Stimulated activated CD4-positive, alpha-beta T cell treated with anti-CD3 and anti-CD28 coated beads, Interleukin-1b, Interleukin-23, amount 100 ng/mL, for 1 hour (primary cell): ENCODE measurements at places on chromosomes 7 and 10.

DNA sequence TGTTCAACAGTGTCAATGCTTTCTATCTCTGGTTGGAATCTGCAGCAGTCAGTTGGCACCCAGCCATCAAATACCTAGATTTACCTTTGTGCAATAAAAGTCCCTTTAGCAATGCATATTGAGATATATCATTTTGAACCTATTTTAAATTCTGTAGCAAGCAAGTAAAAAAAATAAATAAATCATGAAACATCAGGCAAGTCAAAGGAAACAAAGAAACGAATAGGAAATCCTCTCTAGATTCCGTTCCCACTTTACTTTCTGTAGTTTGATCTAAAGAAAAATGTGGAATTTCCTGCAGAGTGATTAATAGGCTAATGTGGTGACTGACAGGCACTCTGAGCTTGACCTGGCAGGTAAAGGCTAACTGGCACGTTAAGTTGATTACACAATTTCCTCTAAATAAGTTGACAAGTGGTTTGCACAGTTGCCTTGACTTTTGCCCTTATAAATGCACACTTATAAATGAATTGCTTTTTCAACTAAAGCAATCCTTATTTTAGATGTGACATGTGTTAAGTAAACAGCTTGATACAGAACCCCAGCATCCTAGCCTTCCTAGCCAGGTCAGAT, 208.1 kb upstream of the TCF7L2 start:
- DNase-seq: no peak

- no peak for DNase-seq
Observed at GRCh38 chr7:7209412-7210050, 27.2 kb downstream of the C1GALT1 start.

- no peak for DNase-seq
Observed at GRCh38 chr10:50510517-50511473, 113.0 kb downstream of the SGMS1 start.

DNA sequence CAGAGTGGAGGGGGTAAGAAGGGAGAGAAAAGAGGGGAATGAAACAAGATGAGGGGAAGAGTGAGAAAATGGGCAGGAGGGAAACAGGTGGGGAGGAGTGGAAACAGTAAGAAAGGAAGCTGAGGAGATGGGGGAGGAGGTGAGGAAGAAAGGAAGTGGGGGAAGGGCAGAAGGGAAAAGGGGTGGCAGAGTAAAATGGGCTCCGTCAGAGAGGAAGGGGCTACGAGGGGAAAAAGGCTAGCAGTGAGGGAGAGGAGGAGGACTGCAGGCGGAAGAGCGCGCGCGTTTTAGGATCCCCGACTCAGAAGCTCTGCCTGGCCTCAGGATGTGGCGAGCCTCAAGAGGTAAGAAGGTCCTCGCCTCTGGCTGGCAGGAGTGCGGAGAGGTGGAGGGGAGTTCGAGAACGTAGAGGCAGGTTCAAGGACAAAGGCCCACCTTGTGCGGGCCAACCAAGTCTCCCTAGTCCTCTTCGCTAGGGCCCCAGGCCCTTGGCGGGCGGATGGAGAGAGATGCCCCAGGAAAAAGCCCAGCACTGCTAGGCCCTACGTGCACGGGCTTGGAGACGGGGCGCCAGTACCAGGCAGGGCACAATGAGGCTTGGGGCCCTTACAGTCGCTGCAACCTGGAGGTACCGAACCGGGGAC, 5.8 kb upstream of the NKX2-3 start:
- no peak for DNase-seq

DNA sequence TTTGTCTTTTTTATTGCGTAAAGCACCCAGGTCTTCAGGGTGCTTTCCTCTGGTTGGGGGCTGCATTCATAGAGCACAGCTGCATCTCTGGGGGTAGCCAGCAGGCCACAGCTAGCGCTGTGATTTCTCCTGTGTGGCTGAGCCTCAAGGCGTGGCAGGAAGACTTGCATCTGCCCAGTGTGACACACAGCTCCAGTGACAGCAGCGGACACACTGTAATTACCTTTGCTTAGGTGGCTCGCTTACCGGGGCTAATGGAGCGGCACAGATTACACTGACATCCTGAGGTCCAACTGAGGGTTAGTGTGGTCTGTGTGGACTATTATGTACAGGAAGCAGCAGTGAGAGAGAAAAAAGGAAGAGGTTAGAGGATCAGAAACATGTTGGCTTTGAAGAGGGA, 27.1 kb downstream of the ABCB4 start:
- DNase-seq: no peak

DNA sequence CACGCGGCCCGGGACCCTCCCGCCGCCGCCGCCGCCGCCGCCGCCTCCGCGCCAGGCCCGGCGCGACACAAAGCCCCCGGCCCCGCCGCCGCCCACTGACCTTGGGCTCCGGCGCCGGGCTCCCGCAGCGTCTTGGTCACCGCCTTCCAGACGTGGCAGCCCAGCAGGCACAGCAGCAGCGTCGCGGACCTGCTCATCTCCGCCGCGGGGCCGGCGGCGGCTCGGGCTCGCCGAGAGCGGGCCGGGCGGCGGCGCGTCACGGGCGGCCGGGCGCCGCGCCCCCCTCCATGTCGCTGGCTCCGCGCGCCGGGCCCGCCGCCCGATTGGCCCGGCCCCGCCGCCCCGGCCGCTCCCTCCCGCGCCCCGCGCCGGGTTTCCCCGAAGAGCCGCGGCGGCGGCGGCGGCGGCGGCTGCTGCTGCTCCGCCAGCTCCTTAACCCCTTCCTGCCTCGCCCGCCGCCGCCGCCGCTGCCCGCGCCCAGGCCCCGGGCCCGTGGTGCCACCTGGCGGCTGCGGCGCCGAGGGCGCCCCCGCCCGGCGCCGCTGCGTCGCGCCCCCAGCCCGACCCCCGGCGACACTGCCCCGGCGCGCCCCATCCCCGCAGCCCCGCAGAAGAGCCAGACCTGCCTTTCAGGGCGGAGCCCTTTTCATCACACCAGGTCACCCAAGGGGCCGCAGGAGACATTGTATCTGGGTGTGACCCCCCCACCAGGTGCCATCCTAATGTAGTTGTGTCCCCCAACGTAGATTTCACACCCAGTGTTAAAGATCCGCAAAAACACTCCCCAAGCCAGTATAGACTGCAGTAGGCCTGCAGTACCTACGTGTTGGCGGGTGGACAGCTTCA, at the start of gene FAM171A1:
Gene FAM171A1, minus strand, starts transcription at position 434 of the 846 bp plus-strand sequence. Its CDS starts 237 bp downstream, at position 197.
- peak; percentile 29 for DNase-seq

DNA sequence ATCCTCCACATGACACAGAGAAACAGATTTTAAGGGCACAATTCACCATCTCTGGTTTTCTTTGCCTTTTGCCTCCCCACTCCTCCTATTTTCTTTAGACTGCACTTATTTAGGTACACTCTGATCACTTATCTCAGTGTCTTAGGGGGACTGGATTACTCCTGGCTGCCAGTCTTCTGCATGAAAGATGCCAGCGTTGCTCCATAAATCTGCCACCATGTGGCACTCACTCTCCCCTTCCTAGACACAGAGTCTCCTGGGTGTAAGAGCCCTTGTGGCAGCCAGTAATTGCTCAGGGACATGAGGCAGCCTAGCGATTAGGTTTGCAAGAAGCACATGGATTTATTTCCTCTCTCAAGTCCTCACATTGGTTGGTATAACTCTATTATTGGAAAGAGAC, 34.5 kb upstream of the RBM20 start:
- no peak for DNase-seq

DNA sequence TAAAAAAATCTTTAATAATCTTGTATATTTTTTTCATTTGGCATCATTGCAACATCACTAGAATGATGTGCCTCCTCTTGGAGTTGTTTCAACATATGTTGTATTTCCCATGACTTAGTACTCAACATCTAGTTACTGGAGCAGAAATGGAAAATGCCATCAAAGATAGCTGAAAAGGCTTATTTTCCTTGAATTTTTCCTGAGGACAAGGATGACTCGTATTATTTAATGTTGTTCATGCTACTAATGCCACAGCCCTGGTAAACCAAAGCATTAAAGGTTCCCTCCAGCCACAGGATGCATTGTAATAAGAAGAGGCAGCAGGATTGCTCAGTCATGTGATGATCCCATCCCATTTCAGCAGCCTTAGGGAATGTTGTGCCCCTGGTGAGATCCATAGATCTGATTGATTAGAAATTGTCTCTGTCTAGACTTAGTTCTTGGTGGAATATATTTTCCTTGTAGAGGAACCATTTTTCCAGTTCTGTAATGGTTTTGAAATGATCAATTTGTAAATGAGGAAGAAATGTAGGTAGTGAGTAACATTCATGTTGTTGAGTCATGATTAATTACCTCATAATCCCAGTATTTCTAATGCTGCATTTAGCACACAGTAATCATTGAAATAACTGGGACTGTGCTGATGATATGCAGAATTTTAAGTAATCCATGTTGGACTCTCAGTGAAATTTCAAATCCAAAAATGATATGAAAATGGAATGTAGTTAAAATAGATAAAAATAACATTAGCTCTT, 91.3 kb upstream of the SMIM30 start:
- no peak for DNase-seq

GRCh38 chr10:11328264-11329061, 283.0 kb downstream of the USP6NL start:
- no peak for DNase-seq

GRCh38 chr10:69097729-69098128, 9.8 kb downstream of the SRGN start:
- no peak for DNase-seq
